Panc1 (cell line): ENCODE measurements at places on chromosomes 12 and 14. TPM values are rescaled to one million over a fixed set of nuclear protein-coding genes. Genes with fewer than 3 reads are reported as not detected.

GRCh38 chr12:114168061-114168460 lies 201.9 kb upstream of the RBM19 start:
- no peak for DNase-seq

GRCh38 chr14:81314443-81315175 lies 85.5 kb downstream of the STON2 start:
- DNase-seq: no peak

DNA sequence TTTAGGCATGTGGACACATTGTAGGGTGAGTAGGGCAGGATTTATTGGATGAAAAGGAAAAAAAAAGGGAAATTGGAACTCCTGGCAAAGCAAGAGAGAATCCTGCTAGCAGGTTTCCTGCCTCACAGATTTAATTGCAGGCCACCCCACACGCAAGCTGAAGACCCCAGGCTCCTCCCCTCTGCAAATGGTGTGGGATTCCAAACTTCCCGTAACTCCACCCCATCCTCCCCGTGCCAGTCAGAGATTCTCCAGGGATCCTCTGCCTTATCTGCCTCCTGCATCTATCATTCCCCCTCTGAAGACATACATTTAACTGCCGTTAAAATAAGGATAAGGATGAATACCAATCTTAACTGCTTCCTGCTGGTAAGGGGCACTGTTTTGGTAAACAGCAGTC lies 249.8 kb upstream of the GARIN2 start:
- no peak for DNase-seq

- DNase-seq: no peak
These were observed 1084.5 kb upstream of the FLRT2 start for GRCh38 chr14:84445486-84445885.

GRCh38 chr14:28143316-28143715 lies 623.3 kb upstream of the FOXG1 start:
- no peak for DNase-seq

DNA sequence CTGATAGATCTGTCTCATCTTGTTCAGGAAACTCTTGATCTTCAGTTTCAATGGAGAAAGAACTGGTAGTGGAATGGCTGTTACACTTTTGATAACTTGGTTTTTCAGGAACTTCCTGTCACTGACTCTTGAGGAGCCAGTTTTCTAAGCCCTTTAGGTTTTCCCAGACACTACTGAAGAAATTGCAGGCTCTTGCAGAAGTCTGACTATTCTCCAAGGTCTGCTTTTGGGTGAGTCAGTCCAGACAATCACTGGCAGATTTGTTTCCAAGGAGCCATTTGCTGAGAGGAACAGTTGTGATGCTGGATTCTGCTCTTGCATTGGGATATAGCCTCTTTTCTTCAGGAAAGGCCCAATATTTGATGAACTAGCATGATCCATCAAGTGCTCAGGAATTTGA lies 468.0 kb downstream of the FUT8 start:
- no peak for DNase-seq

- DNase-seq: no peak
These were observed 197.8 kb downstream of the PPM1H start for GRCh38 chr12:62737188-62737587.

KLRC3 gene
- total RNA-seq: 0.74 TPM

ANKRD9 gene
- 23.7 TPM for total RNA-seq
